ENCODE measurements at places on chromosomes 2 and 18. TPM values are rescaled to one million over a fixed set of nuclear protein-coding genes. Genes with fewer than 3 reads are reported as not detected.

- no peaks in the 10 kb centered on the region for H3K36me3 ChIP-seq
- peaks cover 3% of the 10 kb centered on the region for H3K27me3 ChIP-seq
- H3K4me1 ChIP-seq, result peaks cover 40% of the 10 kb centered on the region
- DNase-seq, result peak; percentile 94
- H3K4me3 ChIP-seq, result peak overlapping the region; percentile 82
Measured at GRCh38 chr18:26547646-26548414, 523 bp downstream of the KCTD1 start.

The NEB gene
- total RNA-seq, result 1.3 TPM

DNA sequence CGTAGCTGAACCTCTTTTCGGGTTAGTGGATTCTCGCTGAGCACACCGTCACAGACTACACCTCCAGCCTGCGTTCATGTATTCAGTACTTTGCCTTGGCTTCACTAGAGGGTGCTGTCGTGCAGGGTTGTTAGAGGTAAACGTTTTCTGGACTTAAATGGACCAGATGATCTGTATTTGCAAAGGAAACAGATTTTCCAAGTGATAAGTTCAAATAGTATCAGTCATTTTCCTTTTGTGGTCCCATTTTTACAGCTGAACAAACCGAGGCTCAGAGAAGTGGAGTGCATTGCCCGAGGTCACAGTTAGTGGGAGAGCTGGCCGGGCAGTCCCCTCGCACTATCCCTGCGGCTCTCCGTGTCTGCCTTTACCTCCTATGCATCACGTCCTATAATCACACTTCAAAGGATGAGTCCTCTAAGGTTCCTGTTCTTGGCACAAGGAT, 125.9 kb downstream of the MAP4K4 start:
- peaks cover 12% of the 10 kb centered on the region for H3K36me3 ChIP-seq
- peak; percentile 68 for DNase-seq
- no peak overlapping the region for H3K27ac ChIP-seq
- no peak overlapping the region for H3K4me3 ChIP-seq
- peaks cover 64% of the 10 kb centered on the region for H3K4me1 ChIP-seq
- H3K27me3 ChIP-seq, result no peaks in the 10 kb centered on the region

The COLEC11 gene
- total RNA-seq, result 4.5 TPM

DNA sequence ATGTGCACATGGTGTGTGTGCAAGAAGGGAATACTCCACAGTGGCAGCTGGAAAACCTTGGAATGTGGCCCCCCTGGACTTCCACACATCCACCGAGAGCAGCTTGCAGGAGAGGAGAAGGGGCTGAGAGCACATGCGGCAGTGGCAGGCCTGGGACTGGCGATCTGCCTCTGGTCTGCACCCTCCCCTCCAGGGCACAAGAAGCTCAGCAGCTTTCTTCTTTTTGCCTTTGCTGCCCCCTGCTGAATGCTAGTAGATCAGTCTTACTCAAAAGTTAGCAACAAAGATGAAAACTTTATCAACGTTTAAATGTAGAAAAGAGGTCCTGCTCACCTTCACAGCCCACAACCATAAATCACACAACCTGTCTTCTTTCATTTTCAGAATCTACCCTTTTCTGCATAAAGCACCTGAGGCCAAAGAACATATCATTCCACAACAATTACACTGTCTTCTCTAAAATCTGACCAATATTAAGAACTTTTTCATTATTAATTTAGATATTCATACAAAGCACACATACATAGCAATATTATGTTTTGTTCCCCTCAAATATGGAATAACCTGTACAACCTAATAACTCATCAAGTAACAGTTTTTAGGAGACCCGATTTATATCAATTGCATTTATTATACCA, 34.6 kb downstream of the TGFBRAP1 start:
- H3K4me3 ChIP-seq, result no peak overlapping the region
- peaks cover 80% of the 10 kb centered on the region for H3K36me3 ChIP-seq
- peaks cover 12% of the 10 kb centered on the region for H3K4me1 ChIP-seq
- no peaks in the 10 kb centered on the region for H3K27me3 ChIP-seq
- H3K27ac ChIP-seq, result peak overlapping the region; percentile 80

- H3K36me3 ChIP-seq, result peaks cover 100% of the 10 kb centered on the region
- no peaks in the 10 kb centered on the region for H3K4me1 ChIP-seq
- H3K4me3 ChIP-seq, result no peak overlapping the region
- H3K27ac ChIP-seq, result no peak overlapping the region
Measured at GRCh38 chr2:61493523-61493942, 22.6 kb upstream of the USP34 start.

Measured in stomach (tissue), 19 donors.